ENCODE measurements at places on chromosomes 4 and X.

DNA sequence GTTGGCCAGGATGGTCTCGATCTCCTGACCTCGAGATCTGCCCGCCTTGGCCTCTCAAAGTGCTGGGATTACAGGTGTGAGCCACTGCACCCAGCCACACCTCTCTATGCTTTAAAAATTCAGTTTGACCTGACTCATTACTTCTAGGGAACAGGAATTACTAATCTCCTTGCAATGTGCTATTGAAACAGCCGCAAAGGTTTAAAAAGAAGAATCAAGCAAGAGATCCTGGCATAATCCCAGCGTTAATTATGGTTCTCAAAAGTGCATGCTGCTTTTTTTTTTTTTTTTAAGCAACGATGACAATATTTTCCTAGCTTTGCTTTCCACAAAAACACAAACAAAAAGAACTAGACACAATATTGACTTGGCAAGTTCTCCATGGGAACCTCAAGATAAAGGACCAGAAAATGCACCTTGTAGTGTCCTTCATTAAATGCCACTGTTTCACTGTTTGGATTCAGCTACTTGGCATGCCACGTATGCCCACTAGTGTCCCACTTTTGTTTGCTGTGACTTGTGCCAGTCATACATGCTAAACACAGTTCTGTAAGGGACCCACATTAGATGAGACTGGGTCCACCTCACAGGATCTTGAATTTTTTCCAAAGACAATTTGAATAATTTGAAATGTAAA is 112.6 kb upstream of the PPARGC1A start:
- DNase-seq, result no peak

DNA sequence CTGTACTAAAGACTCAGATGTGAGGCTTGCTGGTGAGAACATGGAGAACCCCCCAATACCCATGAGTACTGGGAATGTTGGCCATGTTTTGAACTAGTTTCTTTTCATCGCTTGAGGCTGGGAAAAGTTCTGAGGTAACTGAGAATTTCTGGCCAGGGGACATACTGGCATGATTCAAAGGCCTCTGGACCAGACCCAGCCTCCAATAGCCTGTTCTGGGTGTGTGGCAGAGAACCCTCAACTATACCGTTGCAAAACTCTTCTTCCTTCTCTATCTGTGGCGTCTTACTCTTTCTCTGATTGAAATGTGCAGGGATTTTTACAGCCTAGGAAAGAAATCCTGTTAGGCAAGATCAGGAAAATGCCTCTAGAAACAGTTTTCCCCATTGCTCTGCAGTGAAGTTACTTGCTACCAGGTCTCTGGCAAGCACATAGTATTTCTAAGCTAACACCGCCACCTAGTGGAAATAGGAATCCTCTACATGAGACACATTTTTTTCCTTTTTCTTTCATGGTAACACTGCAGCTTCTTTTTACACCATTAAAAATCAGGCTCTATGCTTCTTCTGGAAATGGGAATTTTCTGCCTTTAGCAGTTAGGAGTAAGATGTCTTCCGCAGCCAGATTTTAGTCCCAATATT is 170.7 kb upstream of the ZCCHC13 start:
- DNase-seq, result peak; percentile 26

- DNase-seq, result peak; percentile 35
Measured at GRCh38 chr4:84238247-84239090, 260.6 kb downstream of the NKX6-1 start.

- DNase-seq, result no peak
Measured at GRCh38 chr4:101807351-101807750, 16.8 kb downstream of the BANK1 start.

GRCh38 chr4:26319949-26320537 is 771 bp upstream of the RBPJ start:
- no peak for DNase-seq

GRCh38 chrX:67328476-67328875 is 215.3 kb upstream of the AR start:
- no peak for DNase-seq

All from fibroblast of skin of left quadriceps (primary cell).